ENCODE measurements at places on chromosomes 6 and 20. TPM values are rescaled to one million over a fixed set of nuclear protein-coding genes. Genes with fewer than 3 reads are reported as not detected.

PMEPA1 gene
- total RNA-seq, result 65.1 TPM

SEL1L2 gene
- total RNA-seq, result not detected

ADNP gene
- 63.9 TPM for total RNA-seq

LZTS3 gene
- total RNA-seq, result 12.6 TPM

PDE7B gene
- total RNA-seq, result 0.27 TPM

- DNase-seq, result no peak
- no peak overlapping the region for H3K4me3 ChIP-seq
- H3K27me3 ChIP-seq, result no peaks in the 10 kb centered on the region
- H3K4me1 ChIP-seq, result no peaks in the 10 kb centered on the region
- no peaks in the 10 kb centered on the region for H3K36me3 ChIP-seq
- H3K27ac ChIP-seq, result no peak overlapping the region
Measured at GRCh38 chr20:33178726-33179125, 10.8 kb downstream of the BPIFA2 start.

DNA sequence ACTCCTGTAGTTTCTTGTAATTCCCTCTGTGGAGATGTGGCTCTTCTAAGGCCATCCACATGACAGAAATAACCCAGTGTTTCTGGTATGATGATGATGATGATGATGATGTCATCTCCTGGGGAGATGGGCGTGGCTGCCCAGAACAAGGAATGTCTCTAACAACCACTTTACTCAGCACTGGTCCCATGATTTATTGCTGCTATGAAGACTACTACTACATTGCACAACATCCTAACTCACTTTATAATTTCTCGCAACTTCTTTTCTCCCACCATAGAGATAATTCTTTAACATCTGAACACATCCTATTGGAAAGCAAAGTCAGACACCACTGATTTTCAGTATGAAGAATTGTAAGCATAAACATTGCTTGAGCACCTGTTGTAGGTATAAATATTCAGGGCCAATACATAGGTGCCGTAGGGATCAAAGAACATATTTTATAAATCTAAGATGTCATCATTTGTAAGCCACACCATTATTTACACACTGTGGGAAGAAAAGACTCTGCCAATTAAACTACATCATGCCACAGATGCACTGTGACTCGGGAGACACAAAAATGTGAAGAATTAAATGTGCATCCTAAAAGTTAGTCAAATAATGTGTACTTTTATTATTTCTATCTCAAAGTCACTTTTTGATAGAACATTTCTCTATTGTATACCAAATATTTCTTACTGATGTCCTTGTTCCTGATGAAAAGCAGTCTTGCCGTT is 6.4 kb downstream of the TPMT start:
- no peak overlapping the region for H3K4me3 ChIP-seq
- no peaks in the 10 kb centered on the region for H3K36me3 ChIP-seq
- H3K27ac ChIP-seq, result peak overlapping the region; percentile 43
- DNase-seq, result peak; percentile 92

DNA sequence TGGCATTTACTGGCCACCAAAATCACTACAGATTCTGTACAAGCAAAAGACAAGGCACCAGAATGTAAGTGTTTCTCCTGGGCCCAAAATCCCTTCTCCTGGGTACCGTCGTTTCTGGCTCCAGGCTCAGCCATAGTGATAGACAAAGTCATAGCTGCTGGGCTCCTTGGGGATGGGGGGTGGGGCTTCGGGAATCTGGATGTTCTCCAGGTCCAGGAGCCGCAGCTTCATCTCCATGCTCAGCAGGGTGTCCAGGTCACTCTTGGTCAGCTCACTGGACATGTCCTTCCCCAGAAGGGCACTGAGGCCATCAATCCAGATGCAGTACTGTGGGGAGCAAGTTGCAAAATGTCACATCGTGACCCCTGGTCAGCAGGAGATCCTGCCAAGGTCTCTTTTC is 39.2 kb downstream of the ELMO2 start:
- H3K36me3 ChIP-seq, result peaks cover 42% of the 10 kb centered on the region
- no peak overlapping the region for H3K4me3 ChIP-seq
- DNase-seq, result no peak
- no peak overlapping the region for H3K27ac ChIP-seq
- peaks cover 24% of the 10 kb centered on the region for H3K4me1 ChIP-seq

GRCh38 chr20:15396900-15397299 is 1059.5 kb upstream of the FLRT3 start:
- H3K27ac ChIP-seq, result no peak overlapping the region
- no peaks in the 10 kb centered on the region for H3K36me3 ChIP-seq
- no peaks in the 10 kb centered on the region for H3K4me1 ChIP-seq
- no peaks in the 10 kb centered on the region for H3K27me3 ChIP-seq
- no peak overlapping the region for H3K4me3 ChIP-seq
- no peak for DNase-seq

- no peaks in the 10 kb centered on the region for H3K36me3 ChIP-seq
- no peak overlapping the region for H3K4me3 ChIP-seq
Measured at GRCh38 chr6:65126667-65127066, 580.4 kb downstream of the EYS start.

- no peak overlapping the region for H3K4me3 ChIP-seq
- H3K36me3 ChIP-seq, result no peaks in the 10 kb centered on the region
- H3K4me1 ChIP-seq, result peaks cover 7% of the 10 kb centered on the region
Measured at GRCh38 chr20:60064554-60065196, 106.5 kb downstream of the CDH26 start.

GRCh38 chr6:169558774-169559441 is 142.9 kb downstream of the WDR27 start:
- peak; percentile 85 for DNase-seq
- peak overlapping the region; percentile 3 for H3K27ac ChIP-seq
- H3K36me3 ChIP-seq, result no peaks in the 10 kb centered on the region
- no peaks in the 10 kb centered on the region for H3K27me3 ChIP-seq

DNA sequence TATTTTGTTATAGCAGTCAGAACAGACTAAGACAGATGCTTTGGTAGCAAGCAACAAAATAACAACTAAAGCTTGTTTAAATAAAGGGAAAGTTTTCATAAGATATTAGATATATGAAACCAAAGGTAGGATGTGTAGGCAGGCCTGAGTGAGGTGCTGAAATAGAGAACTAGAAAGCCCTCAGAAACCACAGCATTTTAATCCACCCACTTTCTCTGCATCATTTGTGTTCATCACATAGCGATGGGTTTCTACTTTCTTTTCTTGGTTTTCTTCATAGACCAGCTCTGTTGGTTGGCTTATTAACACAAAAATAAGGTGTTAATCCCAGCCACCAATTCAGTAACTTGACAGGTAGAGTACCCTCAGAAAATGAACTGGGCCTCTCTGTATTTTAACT is 58.6 kb downstream of the RPS12 start:
- no peaks in the 10 kb centered on the region for H3K27me3 ChIP-seq
- H3K27ac ChIP-seq, result no peak overlapping the region
- no peaks in the 10 kb centered on the region for H3K36me3 ChIP-seq
- no peaks in the 10 kb centered on the region for H3K4me1 ChIP-seq

- H3K27ac ChIP-seq, result no peak overlapping the region
- peaks cover 11% of the 10 kb centered on the region for H3K36me3 ChIP-seq
- no peak for DNase-seq
- no peaks in the 10 kb centered on the region for H3K4me1 ChIP-seq
Measured at GRCh38 chr6:549906-550305, 107.0 kb downstream of the HUS1B start.

DNA sequence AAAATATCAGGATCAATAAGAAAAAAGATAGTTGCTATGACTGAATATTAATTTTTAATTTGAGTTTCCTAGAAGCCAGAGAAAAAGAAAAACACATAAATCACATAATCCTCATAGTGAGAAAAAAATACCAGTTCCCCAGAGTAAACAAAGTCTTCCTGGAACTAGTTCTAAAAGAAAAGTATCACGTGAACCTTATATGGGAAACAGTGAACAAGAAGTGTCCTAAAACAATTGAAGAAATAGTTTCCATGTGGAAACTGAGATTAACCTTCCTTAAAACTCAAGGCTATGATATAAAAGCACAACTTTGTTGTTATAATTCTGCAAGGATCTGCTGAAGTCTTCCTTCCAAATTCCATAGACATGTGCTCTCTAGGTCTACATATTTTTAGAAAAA is 50.6 kb downstream of the RCAN2 start:
- H3K4me3 ChIP-seq, result no peak overlapping the region
- no peak overlapping the region for H3K27ac ChIP-seq
- no peaks in the 10 kb centered on the region for H3K36me3 ChIP-seq
- H3K27me3 ChIP-seq, result peaks cover 2% of the 10 kb centered on the region
- DNase-seq, result no peak

- H3K36me3 ChIP-seq, result no peaks in the 10 kb centered on the region
- no peak overlapping the region for H3K27ac ChIP-seq
- DNase-seq, result peak; percentile 38
Measured at GRCh38 chr6:117232196-117232595, 33.2 kb upstream of the VGLL2 start.

DNA sequence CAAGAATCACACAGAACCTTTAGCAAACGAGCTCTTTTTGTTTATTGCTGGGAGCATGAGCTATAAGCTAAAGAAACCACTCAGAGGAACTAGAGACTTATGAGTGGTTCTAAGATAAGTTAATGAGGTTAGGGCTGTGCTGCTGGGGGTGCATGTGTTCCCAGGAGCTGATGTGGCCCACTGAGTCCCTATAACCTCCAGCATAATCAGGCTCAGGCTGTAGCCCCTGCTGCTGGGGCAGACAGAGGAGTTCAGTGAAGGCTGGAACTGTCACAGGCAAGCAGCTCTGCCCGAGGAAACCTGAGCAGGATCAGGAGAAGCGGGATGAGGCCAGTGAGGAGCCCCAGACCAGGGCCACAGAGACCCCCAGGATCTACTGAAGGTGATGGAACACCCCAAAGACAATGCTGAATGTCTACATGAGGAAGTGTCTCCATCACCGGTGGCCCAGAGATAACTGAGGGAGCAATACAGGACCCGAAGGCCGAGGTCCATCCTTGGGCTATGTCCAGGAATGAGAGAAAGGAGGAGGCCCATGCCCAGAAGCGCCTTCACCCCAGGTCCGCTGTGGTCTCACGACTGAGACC is 17.3 kb downstream of the TUBB2B start:
- H3K27ac ChIP-seq, result peak overlapping the region; percentile 80
- DNase-seq, result no peak
- no peak overlapping the region for H3K4me3 ChIP-seq
- H3K4me1 ChIP-seq, result peaks cover 44% of the 10 kb centered on the region
- no peaks in the 10 kb centered on the region for H3K36me3 ChIP-seq
- H3K27me3 ChIP-seq, result no peaks in the 10 kb centered on the region

GRCh38 chr20:41178904-41179432 is 41.6 kb downstream of the PLCG1 start:
- H3K27ac ChIP-seq, result peak overlapping the region; percentile 72
- no peak overlapping the region for H3K4me3 ChIP-seq
- no peak for DNase-seq
- H3K4me1 ChIP-seq, result peaks cover 31% of the 10 kb centered on the region

GRCh38 chr20:561437-562231 is 18.0 kb upstream of the CSNK2A1 start:
- H3K27ac ChIP-seq, result no peak overlapping the region
- DNase-seq, result peak; percentile 32
- H3K4me1 ChIP-seq, result no peaks in the 10 kb centered on the region
- no peak overlapping the region for H3K4me3 ChIP-seq
- peaks cover 13% of the 10 kb centered on the region for H3K27me3 ChIP-seq
- H3K36me3 ChIP-seq, result no peaks in the 10 kb centered on the region

All from astrocyte (in vitro differentiated cells and primary cell).